CD8-positive, alpha-beta memory T cell (primary cell): ENCODE measurements at places on chromosomes 3 and 15. TPM values are rescaled to one million over a fixed set of nuclear protein-coding genes. Genes with fewer than 3 reads are reported as not detected.

DNA sequence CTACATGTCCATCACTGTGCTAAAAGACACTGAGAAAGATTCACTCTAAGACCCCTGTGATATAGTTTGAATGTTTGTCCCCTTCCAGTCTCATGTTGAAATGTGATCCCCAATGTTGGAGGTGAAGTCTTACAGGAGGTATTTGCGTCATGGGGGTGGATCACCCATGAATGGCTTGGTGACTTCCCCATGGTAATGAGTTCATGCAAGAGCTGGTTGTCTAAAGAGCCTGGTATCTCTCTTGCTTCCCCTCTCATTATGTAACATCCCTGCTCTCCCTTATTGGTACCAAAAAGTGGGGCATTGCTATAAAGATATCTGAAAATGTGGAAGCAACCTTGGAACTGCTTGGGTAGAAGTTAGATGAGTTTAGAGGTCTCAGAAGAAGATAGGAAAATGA is 32.2 kb upstream of the FAM174B start:
- no peak for DNase-seq

- DNase-seq = no peak
Measured at GRCh38 chr3:190169877-190170276, 49.2 kb upstream of the P3H2 start.

ZIC4 gene
- not detected for total RNA-seq

DNA sequence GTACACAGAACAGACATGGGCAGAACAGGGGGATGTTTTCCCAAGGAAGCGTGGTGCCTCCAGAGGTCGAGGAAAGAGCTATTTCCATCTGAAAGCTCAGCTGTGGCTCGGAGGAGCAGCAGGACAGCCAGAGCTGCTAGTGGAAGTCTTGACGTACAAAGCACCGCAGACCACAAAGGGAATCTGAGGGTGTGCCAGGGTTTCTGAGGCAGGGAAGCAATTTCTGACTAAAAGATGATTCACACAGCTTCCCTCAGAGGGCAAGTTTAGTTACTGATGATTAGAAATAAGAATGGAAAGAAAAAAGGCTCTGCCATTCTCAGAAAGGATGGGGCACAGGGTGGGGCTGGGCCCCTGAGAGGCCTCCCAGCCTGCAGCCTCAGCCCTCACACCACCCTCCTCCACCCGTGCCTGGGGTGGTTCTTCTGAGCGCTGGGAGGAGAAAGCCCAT is 45.8 kb upstream of the SEC13 start:
- DNase-seq = no peak

DNA sequence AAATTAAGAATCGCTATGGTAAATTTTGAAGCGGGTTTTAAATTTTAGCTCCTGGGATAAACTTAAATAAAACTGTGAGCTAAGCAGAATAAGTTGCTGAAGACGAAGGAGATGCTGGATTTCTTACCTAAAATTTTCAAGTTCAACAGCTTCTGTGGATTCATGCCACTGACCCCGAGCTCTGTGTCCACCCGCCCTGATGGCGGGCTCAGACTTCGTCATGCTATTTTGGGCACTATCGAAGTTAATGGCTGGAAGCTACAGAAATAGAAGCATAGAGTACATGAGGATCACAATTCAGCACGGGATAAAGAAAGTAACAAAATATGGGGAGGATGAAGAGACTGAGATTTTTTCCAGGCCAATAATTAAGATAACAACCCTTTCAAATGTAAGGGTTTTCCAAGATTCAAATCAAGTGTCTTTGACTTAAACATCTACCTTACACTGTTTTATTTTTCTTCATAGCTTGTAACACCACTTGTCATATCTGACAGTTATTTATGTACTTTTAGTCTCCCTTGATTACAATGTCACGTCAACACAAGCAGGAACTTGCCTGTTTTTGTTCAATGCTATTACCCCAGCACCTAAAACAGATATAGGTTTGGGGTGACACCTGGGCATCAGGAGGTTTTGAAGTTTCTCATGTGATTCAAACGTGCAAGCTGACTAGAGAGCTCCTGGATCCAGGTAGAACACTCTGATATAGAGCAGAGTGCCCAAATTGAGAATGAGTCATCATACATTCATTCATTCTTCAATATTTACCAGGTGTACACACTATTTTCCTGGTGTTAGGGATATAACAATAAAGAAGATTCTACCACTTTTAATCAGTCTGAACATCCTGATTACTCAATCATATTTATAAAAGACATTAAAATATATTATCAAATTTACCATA is 23.0 kb downstream of the NEK10 start:
- no peak for DNase-seq

GRCh38 chr3:45345846-45346580 is 42.4 kb upstream of the LARS2 start:
- no peak for DNase-seq

ZNF639 gene
- 44.5 TPM for total RNA-seq

PYGO1 gene
- 0.07 TPM for total RNA-seq

DNA sequence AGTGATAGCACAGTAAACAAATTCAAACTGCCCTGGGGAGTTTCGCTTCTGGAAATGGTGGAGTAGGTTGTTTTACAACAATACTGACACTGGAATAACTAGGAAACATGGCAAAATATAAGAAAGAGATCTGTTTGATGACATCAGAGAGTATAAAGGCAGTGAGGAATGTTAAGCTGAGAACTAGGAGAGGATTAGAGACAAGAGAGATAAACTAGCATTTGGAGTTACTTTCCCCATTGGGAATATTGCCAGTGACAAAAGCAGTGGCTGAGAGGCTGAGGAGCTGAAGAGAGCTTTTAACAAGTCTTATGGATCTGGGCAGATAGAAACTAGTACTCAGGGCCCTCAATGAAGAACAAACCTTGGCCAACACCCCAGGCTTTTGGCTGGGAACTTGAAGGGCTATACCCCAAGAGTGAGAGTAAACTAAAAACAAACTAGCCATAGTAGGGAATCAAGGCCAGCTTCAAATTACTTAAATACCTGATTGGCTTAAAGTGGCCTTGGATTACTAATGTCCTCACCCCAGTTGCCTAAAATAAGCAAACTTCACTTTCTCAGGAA is 280.4 kb downstream of the KLF13 start:
- DNase-seq = no peak

CPNE9 gene
- total RNA-seq = not detected

GRCh38 chr15:87669846-87670245 is 586.7 kb downstream of the NTRK3 start:
- DNase-seq = no peak

GRCh38 chr3:172530101-172530561 is 6.9 kb upstream of the TNFSF10 start:
- DNase-seq = no peak

DNA sequence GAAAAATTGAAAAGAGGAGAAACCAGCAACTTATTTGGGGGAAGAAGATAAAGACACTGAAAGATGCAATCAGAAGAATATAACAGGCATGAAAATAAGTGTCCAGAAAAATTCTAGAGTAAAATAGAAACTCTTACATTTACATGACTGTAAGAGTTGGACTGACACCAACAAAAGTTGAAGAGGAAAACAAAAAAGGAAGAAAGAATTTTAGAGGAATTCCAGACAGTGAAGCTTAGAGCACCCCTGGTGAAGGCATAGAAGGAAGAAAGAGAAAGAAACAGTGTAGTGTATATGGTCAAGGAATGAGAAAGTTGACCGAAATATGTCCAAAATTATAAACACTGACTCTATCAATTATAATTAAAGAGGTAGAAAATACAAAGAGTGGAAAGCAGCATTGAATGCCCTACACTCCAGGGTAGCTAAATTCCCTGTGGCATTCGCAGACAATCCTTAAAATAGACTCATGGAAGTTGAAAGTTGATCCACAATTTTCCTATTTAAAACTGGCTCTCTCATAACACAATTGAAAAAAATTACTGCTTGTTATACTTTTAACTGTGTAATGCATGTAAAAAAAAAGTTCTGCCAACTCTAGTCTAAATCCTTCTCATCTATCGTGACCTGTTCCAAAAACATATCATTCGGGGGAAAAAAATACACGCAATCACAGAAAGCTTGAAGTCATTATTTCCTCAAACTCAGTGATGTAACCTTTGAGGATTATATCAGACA is 102.6 kb upstream of the ABI3BP start:
- no peak for DNase-seq

IL17RD gene
- total RNA-seq = 0.04 TPM

DNA sequence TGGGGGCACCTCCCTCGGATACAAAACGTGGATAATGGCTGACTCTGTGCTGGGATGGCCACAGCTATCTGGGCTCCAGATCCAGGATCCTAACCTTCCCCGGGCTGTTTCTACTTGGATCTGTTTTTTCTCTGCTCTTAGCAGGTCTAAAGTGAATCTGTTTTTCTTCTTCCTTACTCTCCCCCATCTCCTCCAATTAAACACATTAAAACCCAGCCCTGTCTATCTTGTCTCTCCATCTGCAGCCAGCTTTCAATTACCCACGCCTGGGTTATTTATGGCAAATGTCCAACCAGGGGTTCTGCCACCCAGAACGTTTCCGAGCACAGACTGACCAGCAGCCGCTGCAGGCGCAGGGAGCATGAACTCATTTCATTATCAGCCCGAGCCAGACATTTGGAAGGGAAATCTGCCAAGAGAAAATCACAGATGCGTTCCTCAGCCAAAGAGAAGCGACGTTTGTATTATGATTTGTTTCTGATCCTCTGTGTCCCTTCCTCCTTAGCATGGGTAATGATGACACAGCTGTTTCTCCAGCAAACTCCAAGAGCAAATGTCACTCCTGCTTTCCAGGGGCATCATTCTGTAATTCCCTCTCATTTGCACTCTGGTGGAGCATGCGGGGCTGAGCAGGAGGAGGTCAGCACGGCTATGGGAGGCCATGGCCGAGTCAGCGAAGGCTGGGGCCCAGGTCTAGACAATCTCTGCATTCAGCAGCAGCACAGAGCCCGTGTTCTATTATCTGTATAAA is 42.0 kb downstream of the UMPS start:
- no peak for DNase-seq
